ENCODE measurements at places on chromosomes 7 and 10. TPM values are rescaled to one million over a fixed set of nuclear protein-coding genes. Genes with fewer than 3 reads are reported as not detected.

PRKG1 gene
- 27.1 TPM for total RNA-seq

PDE6C gene
- not detected for total RNA-seq

MKI67 gene
- total RNA-seq, result 17.1 TPM

PTPN20 gene
- not detected for total RNA-seq

DNA sequence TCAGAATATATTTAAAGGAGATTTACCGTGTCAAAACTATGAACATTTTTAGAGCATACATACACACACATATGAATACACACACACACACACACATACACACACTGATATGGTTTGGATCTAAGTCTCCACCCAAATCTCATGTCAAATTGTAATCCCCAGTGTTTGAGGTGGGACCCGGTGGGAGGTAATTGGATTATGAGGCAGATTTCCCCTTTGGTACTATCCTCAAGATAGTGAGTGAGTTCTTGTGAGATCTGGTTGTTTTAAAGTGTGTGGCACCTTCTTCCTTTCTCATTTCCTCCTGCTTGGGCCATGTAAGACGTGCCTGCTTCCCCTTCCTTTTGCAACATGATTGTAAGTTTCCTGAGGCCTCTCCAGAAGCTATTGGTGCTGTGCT, 515.0 kb upstream of the ZMIZ1 start:
- no peak overlapping the region for H3K4me3 ChIP-seq
- DNase-seq, result no peak
- H3K27ac ChIP-seq, result no peak overlapping the region
- peaks cover under 1% of the 10 kb centered on the region for H3K27me3 ChIP-seq
- no peaks in the 10 kb centered on the region for H3K36me3 ChIP-seq
- H3K4me1 ChIP-seq, result peaks cover 23% of the 10 kb centered on the region

- H3K36me3 ChIP-seq, result peaks cover 9% of the 10 kb centered on the region
- H3K27ac ChIP-seq, result no peak overlapping the region
- no peak overlapping the region for H3K4me3 ChIP-seq
- peaks cover 15% of the 10 kb centered on the region for H3K4me1 ChIP-seq
- H3K27me3 ChIP-seq, result no peaks in the 10 kb centered on the region
These were observed 60.0 kb downstream of the MCMBP start for GRCh38 chr10:119812684-119813083.

GRCh38 chr7:144908943-144909556, 73.2 kb upstream of the TPK1 start:
- H3K27me3 ChIP-seq, result peaks cover 8% of the 10 kb centered on the region
- H3K4me3 ChIP-seq, result no peak overlapping the region
- DNase-seq, result no peak
- no peaks in the 10 kb centered on the region for H3K4me1 ChIP-seq
- H3K27ac ChIP-seq, result no peak overlapping the region

DNA sequence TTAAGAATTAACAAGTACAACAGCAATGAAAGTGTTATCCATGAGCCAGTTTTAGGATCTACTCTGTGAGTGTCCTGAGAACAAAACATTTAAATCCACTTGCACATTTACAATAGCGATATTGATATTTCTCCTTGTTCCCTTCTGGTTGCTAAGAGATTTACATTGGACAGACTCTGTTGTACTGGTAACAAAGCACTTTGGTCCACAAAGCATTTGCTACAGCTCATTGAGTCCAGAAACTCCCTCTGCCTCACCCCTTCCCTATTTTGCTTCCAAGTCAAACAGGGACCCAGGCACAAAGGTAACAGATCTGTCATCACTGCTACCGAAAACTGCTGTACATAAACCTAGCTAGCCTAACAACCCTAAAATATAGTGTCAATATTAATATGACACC, 2.1 kb downstream of the ANK3 start:
- H3K27me3 ChIP-seq, result no peaks in the 10 kb centered on the region
- H3K36me3 ChIP-seq, result no peaks in the 10 kb centered on the region
- no peak overlapping the region for H3K4me3 ChIP-seq
- DNase-seq, result no peak
- no peak overlapping the region for H3K27ac ChIP-seq

DNA sequence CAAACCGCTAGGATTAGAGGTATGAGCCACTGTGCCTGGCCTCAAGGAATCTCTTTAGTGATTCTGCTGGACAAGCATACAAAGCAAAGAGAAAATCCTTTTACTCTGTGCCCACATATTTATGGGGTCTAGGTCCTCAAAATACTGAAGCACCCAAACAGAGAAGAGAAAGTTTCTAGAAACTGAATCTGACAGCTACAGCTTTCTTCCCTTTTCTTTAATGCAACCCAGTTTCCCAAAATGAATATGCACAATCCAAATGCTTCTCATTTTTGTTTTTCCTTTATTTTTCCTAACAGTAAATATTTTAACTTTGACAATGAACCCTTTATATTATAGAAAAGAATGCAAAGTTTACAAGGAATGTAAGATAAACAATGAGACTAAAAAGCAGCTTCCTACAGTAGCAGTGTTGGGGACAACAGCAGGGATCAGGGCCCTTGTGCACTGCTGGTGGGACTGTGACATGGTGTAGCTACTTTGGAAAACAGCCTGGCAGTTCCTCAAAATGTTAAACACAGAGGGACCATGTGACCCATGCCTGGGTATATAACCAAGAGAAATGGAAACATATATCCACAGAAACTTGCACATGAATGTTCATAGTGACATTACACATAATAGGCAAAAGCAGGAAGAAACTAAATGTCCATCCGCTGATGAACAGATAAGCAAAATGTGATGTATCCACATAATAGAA, 325.2 kb downstream of the PRPF18 start:
- H3K36me3 ChIP-seq, result peaks cover 14% of the 10 kb centered on the region
- H3K4me1 ChIP-seq, result peaks cover 55% of the 10 kb centered on the region
- H3K27me3 ChIP-seq, result no peaks in the 10 kb centered on the region
- no peak for DNase-seq

DNA sequence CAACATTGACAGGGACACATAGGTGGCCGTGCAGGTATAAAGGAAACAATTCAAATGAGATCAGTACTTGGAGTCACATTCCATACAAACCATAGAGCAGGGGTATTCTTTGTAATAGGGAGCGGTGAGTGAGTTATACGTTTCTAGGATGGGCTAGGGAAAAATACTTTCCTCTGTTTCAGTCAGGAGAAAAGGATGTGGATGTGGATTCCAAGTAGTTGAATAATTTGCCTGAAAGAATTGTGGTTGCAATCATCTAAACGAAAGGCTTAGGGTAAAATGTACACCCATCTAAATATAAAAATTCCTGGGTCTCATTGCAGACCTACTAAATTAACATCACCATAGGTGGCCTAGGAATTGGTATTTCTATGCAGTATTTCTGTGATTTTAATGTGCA, 270.7 kb upstream of the IGFBP3 start:
- DNase-seq, result no peak
- H3K4me3 ChIP-seq, result no peak overlapping the region
- no peaks in the 10 kb centered on the region for H3K36me3 ChIP-seq
- H3K27ac ChIP-seq, result no peak overlapping the region
- peaks cover 11% of the 10 kb centered on the region for H3K4me1 ChIP-seq

DNA sequence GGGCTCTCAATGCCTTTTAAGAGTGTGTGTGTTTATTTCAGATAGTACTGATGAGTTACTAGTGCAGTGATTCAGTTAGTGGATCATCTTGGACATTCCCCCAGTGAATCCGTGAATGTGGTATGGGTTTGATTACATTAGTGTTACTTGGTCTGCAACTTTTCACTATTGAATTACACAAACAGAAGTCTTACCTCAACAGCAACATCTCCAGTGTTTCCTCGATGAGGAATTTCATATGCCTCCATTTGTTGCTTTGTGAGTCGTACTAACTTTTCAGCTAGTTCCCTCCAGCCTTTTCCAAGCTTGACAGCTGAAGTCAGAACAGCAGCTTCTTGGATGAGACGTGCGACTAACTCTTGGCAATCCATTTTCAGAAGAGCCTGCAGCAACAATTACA, 63.2 kb downstream of the MACC1 start:
- no peaks in the 10 kb centered on the region for H3K27me3 ChIP-seq
- H3K36me3 ChIP-seq, result no peaks in the 10 kb centered on the region
- H3K4me3 ChIP-seq, result no peak overlapping the region

DNA sequence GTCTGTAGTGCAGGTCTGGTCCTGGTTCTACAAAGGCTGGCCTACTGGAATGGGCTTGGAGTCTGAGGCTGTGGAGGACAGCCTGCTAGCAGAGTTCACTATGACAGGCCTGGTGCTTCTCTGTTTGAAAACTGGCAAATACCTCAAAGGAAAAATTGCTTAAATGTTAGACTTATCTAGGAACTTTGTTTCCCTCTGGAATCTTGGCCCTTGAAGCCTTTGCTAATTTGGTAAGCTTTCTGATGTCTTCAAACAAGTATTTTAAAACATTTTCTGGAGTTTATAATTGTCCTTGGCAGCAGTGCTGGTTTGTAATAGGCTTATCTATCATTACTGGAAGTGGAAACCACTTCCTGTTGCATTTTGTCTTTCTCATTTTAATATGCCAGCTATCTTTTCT, 139.7 kb downstream of the TMEM26 start:
- no peak for DNase-seq
- peaks cover 8% of the 10 kb centered on the region for H3K4me1 ChIP-seq
- H3K27me3 ChIP-seq, result peaks cover 2% of the 10 kb centered on the region

DNA sequence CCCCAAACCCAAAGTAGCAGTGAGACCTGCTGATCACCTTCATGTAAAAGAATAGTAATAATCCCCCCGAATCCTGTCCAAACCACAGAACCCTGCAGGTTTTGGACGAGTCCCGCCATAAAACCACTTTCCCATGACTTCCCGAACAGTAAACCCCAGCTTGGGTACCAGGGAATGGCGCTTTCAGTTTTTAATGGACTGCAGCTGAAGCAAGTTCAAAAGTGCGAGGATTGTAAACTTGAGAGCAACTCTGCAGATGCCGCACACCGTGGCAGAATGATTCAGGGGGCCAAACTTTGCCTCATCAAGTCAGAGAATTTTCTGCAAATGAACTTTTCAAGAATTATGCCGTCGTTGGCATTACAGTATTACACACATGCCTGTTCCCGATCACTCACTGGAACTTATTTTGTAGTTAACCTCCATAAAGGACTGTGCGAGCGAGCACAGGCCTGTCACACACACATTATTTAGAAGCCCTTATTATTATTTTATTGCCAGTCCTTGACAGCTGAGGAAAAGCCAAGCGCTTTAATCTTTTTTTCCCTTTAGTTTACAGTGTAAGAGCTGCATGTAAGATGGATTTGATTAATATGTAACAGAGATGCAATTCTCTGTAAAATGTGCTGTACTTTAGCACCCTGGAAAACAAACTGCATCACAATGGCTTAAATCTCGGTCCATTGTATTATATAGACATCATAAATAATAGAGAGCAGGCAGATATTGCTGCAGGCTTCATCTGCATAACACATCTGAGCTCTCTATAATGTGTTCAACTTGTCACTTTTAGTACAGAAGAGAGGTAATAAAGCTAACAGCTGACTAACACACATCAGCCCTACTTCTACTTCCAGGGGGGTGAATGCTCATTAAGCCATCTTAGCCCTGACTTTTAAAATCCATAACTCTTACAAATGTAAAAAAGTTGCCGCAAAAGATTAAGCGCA, 493.5 kb upstream of the GALNT17 start:
- H3K4me1 ChIP-seq, result peaks cover 13% of the 10 kb centered on the region
- no peak overlapping the region for H3K4me3 ChIP-seq
- no peaks in the 10 kb centered on the region for H3K27me3 ChIP-seq
- no peak for DNase-seq
